GM04503 (cell line): ENCODE measurements at places on chromosomes 7 and 10.
A peak's percentile ranks its signal among the peaks of the same experiment; 100 is the strongest.

DNA sequence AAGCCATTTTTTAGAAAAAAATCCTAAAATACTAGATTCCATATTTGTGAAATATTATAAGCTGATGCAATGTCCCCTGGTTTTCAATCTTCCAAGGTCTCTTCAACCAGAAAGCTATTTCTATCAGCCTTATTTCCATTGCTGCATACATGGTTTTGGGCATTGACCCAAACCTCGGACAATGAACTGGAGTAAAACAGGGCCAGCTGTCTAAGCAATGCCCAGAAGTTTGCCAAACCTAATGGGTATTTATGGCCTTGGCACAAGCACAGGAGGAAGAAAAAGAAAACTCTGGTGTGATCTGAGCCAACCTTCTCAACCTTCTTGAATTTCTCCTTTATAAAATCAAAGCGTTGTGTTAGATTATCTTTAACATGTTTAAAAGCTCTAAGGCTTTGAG is 402.3 kb downstream of the DNAJB9 start:
- no peak for DNase-seq

GRCh38 chr7:159102681-159103381 is 41.8 kb downstream of the VIPR2 start:
- DNase-seq, result no peak

DNA sequence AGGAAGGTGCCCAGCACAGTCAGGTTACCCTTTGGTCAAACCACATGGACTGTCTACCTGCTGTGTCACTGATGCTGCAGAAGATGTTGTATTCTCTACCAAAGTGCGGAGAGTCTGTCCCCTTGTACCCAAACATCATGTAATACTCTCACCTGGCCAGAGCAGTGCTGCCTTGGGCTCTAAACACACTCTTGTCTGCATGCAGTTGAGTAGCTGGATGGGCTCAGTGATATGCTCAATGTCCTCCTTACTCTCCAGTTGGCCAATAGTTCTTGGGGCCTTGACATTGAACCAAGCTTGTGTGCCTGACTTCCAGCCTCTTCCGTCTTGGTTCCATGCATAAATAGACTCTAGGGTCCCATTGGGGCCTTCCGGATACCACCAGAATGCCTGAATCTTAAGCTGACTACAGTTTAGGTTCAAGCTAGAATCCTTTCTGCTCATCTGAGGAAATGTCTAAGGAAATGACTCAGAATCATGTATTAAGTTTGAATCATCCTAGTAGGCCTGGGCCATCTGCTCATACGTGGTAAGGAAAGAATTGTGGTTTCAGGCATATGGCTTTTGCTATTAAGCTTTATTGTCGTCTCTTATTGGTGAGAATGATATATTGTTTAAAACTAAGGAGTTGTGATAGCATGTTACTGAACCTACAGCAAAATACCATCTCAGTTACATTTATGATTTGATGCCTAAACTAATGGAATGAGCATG is 118.0 kb downstream of the OTUD1 start:
- no peak for DNase-seq

DNA sequence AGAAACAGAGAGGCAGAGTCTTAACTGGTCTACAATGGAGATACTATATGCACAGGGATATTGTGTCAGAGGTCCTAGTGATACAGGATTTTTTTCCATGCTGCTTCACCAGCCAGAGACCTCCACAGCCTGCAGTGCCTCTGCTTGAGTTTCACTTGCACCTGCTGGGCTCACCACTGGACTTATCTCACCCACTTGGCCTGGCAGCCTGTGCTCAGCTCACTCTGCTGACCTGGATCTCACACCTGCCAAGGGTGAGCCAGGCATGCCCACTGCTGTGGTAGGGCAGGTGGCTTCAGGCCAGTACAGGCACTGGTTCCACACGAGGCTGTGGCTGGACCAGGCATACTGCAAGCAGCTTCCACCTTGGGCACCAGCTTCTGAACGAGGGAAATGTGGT is 36.6 kb downstream of the PNLIPRP3 start:
- no peak for DNase-seq

DNA sequence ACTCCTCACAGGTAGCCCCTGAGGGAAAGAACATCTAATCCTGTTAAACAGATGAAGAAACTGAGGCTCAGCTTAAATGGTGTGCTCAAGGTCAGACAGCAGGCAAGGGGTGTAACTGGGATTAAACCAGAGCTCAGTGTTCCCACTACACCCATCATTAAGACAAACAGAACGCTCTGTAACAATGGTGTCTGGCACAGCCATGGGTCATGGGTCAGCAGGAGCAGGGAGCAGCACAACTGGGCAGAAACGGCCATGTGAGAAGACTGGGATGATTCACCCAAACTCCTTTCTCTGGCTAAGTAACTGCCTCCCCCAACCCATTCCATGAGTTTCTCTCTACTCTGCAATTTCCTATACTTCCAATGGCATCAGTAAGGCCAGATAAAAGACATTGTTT is 85.5 kb upstream of the PDE1C start:
- no peak for DNase-seq

- DNase-seq, result peak; percentile 45
Measured at GRCh38 chr7:44733708-44734481, 14.8 kb upstream of the ZMIZ2 start.

DNA sequence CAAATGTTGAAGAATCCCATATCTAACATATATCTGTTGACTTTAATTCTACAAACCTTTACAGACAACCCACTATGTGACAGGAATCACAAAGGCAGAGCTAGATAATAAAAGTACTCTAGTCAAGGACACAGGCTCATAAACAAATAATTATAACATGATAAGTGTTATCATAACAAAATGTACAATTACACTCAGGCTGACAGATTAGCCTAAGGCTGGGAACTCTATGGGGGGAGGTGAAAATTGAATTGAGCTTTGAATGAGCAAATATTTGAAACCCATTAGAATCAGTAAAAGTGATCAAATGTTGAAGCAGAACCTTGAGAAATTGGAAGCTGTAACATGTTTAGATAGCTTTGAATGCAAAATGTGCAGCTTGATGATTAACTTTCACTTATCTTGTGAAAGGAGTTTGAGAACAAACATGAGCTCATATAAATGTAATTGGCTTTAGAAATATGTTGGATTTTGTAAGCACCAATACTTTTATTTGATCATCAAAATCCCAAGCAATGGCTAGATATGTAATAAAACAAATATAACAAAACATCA is 970.2 kb downstream of the SORCS3 start:
- DNase-seq, result no peak

GRCh38 chr10:6298428-6298827 is 95.7 kb downstream of the PFKFB3 start:
- no peak for DNase-seq

GRCh38 chr7:112081778-112082177 is 124.4 kb downstream of the DOCK4 start:
- no peak for DNase-seq

- DNase-seq, result no peak
Measured at GRCh38 chr7:153087498-153087897, 327.9 kb downstream of the ACTR3B start.

GRCh38 chr7:36562121-36562520 is 162.2 kb downstream of the AOAH start:
- DNase-seq, result no peak

- no peak for DNase-seq
Measured at GRCh38 chr10:717458-717857, 28.0 kb upstream of the DIP2C start.

DNA sequence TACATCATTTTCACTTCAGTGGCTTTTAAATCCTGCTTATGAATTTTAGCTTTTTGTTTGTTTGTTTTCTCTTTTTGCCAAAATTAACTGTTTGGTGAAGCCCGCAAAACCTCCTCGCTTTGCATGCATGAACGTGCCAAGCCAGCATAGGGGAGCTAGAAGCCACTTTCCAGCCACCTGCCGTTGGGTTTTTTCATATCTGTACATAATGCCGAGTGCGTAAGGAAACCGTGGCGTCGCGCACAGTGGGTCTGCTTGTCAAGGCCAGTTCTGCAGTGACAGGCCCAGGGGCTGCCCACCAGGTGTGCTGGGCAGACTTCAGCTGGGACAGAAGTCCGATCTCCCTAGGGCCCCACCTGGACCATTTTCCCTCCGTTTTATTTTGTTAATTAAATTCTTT is 41.1 kb downstream of the WIPI2 start:
- DNase-seq, result no peak

- DNase-seq, result no peak
Measured at GRCh38 chr10:23157239-23157681, 34.9 kb upstream of the PTF1A start.
